Left lung (tissue), 14 donors: ENCODE measurements at places on chromosomes 5 and 9. TPM values are rescaled to one million over a fixed set of nuclear protein-coding genes. Genes with fewer than 3 reads are reported as not detected.

The IL9 gene
- polyA plus RNA-seq: not detected

The MYMK gene
- polyA plus RNA-seq: not detected

The NRARP gene
- 7.0 TPM for polyA plus RNA-seq

The MSMP gene
- polyA plus RNA-seq: not detected

The C5orf46 gene
- polyA plus RNA-seq: 0.50 TPM

The CD180 gene
- polyA plus RNA-seq: 0.66 TPM

The PRSS3 gene
- not detected for polyA plus RNA-seq

The TAF1L gene
- 0.08 TPM for polyA plus RNA-seq

The CHMP5 gene
- 101 TPM for polyA plus RNA-seq

- DNase-seq: peak; percentile 32
- no peak overlapping the region for H3K4me3 ChIP-seq
- no peak overlapping the region for H3K27ac ChIP-seq
- no peaks in the 10 kb centered on the region for H3K36me3 ChIP-seq
Observed at GRCh38 chr5:6251565-6252102, 126.7 kb downstream of the MED10 start.

- peaks cover 18% of the 10 kb centered on the region for H3K4me1 ChIP-seq
- H3K36me3 ChIP-seq: no peaks in the 10 kb centered on the region
- H3K4me3 ChIP-seq: peak overlapping the region; percentile 91
- no peaks in the 10 kb centered on the region for H3K27me3 ChIP-seq
- DNase-seq: no peak
- H3K27ac ChIP-seq: peak overlapping the region; percentile 96
Observed at GRCh38 chr5:131163276-131164119, 1.6 kb downstream of the HINT1 start.

- no peaks in the 10 kb centered on the region for H3K27me3 ChIP-seq
- H3K27ac ChIP-seq: peak overlapping the region; percentile 49
- H3K4me1 ChIP-seq: peaks cover 5% of the 10 kb centered on the region
- no peak overlapping the region for H3K4me3 ChIP-seq
- DNase-seq: no peak
- no peaks in the 10 kb centered on the region for H3K36me3 ChIP-seq
Observed at GRCh38 chr9:13567833-13568232, 288.3 kb upstream of the MPDZ start.

DNA sequence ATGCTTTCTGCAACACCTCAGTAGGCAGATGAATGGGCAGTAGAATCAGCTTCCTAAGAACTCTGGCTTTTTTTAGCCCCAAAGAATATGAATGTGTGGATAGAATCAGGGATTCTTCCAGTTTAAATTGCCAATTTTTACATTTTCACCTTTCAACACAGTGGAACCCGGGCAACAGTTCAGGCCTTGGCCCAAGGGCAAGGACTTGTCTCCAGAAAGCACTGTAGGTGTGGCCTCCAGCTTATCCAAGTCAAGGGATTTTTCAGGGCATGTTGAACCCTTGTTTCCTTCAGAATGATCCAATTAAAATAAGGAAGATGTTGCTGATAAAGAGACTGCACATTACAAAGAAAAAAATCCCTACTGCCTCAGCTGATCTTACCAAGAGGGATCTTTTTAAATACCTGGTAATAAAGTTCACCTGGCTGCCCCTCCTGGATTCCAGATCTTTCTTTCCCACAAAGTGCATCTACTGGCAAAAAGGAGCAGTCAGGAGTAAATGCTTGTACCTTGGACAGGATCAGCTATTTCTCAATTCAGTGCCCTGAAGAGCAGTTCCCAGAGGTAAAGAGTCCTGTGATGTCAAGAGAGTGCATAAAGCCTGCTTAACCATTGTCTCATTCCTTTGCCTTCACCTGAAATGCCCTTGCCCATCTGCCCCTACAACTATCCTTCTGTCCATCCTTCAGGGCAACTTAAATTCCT lies 80.1 kb upstream of the PLPP6 start:
- no peak overlapping the region for H3K4me3 ChIP-seq
- no peaks in the 10 kb centered on the region for H3K4me1 ChIP-seq
- H3K27ac ChIP-seq: no peak overlapping the region
- peaks cover 5% of the 10 kb centered on the region for H3K36me3 ChIP-seq
- no peak for DNase-seq

DNA sequence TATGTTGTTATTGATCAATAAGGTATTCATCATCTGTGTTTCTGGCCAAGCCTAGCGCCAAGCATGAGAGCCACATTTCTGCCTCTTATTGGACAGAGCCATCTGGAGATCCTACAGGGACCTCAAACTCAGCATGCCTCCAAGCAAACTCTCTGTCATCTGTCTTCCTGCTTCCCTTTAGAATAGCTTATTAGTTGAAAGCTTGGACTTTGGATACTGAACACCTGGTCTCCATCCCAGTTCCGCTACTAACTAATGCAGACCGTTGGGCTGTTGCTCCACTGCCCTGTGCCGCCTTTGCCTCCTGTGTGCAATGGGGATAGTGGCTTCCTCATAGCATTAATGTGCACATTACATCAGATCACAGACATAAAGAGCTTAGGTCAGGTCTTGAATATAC lies 65.5 kb downstream of the MAP1B start:
- no peaks in the 10 kb centered on the region for H3K27me3 ChIP-seq
- DNase-seq: no peak
- H3K4me1 ChIP-seq: no peaks in the 10 kb centered on the region
- no peaks in the 10 kb centered on the region for H3K36me3 ChIP-seq
- no peak overlapping the region for H3K4me3 ChIP-seq

DNA sequence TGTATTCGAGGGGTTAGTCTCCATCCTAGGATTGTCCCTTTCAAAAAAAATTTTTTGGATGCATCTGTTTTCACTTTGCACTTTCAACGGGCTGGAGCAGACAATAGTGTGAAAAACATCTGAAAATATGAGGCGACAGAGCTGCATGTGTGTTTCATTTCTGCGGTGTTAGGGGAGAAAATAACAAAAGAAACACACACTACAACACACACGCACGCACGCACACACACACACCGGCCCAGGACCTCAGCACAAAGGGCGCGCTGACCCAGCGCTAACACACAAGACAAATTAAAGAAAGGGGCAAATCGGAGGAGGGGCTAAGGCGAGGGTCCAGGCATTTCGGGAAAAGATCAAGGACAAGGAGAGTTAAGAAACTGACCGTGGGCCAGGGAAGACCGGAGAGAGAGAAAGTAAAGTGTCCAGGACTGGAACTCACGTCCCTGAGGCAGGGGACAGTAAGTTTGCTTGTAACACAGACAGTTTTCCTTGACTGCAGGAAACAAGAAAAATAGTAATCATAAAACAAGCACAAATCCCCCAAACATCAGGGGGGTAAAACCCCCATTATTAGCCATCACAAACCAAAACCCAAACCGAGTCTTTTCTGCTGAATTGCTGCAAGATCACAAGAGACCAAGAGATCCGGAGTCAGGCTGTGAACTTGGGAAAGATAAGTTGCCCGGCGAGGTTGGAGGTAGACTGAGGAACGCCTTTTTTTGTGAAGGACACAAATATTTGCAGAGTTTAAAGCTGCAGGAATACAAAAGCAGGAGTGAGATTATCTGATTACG lies 302.1 kb downstream of the PARP8 start:
- peak overlapping the region; percentile 35 for H3K4me3 ChIP-seq
- DNase-seq: peak; percentile 24
- H3K27me3 ChIP-seq: peaks cover 86% of the 10 kb centered on the region
- peaks cover 38% of the 10 kb centered on the region for H3K4me1 ChIP-seq
- H3K27ac ChIP-seq: no peak overlapping the region

DNA sequence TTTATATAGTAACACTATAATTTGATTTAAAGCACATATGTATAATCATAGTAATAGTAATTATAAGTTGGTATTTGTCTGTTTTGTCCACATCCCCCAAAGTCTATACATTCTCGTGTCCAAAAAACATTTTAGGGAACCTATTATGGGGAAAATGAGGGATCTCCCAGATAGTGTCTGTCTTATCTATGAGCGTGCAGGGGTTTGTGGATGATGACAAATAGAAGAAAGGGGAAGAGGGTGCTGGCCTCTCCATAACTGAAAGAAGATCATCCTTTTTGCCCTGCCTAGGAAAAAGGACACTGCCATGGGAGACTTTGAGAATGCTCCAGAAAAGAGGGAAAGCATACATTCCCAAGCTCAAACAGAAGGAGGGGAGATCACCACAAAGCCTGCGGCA lies 45.3 kb downstream of the C5orf22 start:
- no peak for DNase-seq
- H3K4me1 ChIP-seq: no peaks in the 10 kb centered on the region
- no peak overlapping the region for H3K4me3 ChIP-seq
- no peak overlapping the region for H3K27ac ChIP-seq

DNA sequence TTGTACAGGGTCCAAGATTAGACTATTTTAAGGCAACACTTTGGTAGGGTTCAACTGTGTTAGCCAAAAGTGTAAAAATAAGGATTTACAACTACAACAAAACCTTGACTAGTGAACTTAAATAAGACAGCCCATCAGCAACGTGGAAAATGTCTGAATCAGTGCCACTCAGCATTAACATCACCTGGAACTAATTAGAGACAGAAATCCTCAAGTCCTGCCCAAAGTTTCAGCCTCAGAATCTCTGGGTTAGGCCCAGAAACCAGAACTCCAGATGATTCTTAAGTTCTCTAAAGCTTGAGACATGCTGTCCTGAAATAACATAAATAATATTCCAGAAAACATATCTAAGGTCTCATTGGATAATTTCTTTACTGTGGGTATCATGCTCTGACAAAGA lies 118.6 kb downstream of the SEMA6A start:
- no peaks in the 10 kb centered on the region for H3K27me3 ChIP-seq
- no peak overlapping the region for H3K4me3 ChIP-seq
- peaks cover under 1% of the 10 kb centered on the region for H3K36me3 ChIP-seq
- peaks cover 15% of the 10 kb centered on the region for H3K4me1 ChIP-seq
- DNase-seq: no peak

DNA sequence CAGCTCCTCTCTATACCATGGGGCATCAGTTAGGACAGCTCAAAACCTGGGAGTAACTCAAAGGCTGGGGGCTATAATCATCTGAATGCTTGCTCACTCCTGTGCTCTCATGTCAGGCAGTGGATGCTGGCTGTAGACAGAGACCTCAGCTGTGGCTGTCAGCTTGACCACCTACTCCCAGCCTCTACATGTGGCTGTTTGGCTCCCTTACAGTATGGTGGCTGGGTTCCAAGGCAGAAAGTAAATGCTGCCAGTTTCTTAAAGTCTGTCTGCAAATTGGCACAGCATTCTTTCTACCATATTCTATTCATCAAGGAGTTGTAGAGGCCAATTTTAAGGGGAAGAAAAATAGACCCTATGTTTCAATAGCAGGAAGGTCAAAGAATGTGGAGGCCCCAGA lies 66.9 kb downstream of the TMC1 start:
- H3K27me3 ChIP-seq: no peaks in the 10 kb centered on the region
- no peaks in the 10 kb centered on the region for H3K36me3 ChIP-seq
- H3K4me1 ChIP-seq: no peaks in the 10 kb centered on the region
- DNase-seq: no peak
- no peak overlapping the region for H3K27ac ChIP-seq
- H3K4me3 ChIP-seq: no peak overlapping the region

- H3K27ac ChIP-seq: no peak overlapping the region
- peaks cover 25% of the 10 kb centered on the region for H3K4me1 ChIP-seq
- no peaks in the 10 kb centered on the region for H3K27me3 ChIP-seq
- H3K4me3 ChIP-seq: no peak overlapping the region
Observed at GRCh38 chr5:99037668-99038067, 108.9 kb upstream of the CHD1 start.

GRCh38 chr5:124986667-124987066 lies 240.2 kb upstream of the ZNF608 start:
- H3K27me3 ChIP-seq: no peaks in the 10 kb centered on the region
- no peak overlapping the region for H3K27ac ChIP-seq
- H3K4me3 ChIP-seq: no peak overlapping the region
- H3K4me1 ChIP-seq: no peaks in the 10 kb centered on the region
- H3K36me3 ChIP-seq: no peaks in the 10 kb centered on the region
- no peak for DNase-seq

- peak overlapping the region; percentile 82 for H3K27ac ChIP-seq
- no peaks in the 10 kb centered on the region for H3K36me3 ChIP-seq
- H3K4me1 ChIP-seq: peaks cover 31% of the 10 kb centered on the region
- no peak overlapping the region for H3K4me3 ChIP-seq
- DNase-seq: peak; percentile 85
Observed at GRCh38 chr5:143051244-143052058, 281.3 kb downstream of the ARHGAP26 start.

DNA sequence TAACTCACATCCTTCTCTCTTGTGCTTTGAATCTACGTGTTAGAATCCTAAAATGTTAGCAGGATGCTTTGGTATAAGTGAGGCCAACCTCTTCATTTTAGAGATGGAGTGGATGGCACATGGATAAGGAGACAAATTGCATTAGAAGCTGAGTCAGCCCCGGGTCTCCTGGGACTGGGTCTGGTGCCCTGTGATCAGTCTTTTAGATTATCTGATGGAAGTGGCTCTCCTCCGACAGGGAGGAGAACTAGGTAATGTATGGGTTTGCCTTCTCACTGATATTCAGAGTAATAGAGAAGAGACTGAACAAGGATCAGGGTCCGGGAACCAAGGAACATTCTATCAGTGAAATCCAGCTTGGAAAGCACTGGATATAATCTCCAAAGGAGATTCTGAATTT lies 74.9 kb upstream of the TNFSF8 start:
- H3K27me3 ChIP-seq: no peaks in the 10 kb centered on the region
- no peaks in the 10 kb centered on the region for H3K36me3 ChIP-seq
- no peak for DNase-seq
- peaks cover 39% of the 10 kb centered on the region for H3K4me1 ChIP-seq

- DNase-seq: no peak
- H3K4me1 ChIP-seq: no peaks in the 10 kb centered on the region
- H3K4me3 ChIP-seq: no peak overlapping the region
Observed at GRCh38 chr5:147286296-147286695, 51.5 kb downstream of the STK32A start.

GRCh38 chr9:133499132-133499891 lies 20.4 kb upstream of the SLC2A6 start:
- H3K27ac ChIP-seq: no peak overlapping the region
- no peak overlapping the region for H3K4me3 ChIP-seq
- H3K36me3 ChIP-seq: no peaks in the 10 kb centered on the region
- H3K27me3 ChIP-seq: peaks cover 8% of the 10 kb centered on the region

- no peaks in the 10 kb centered on the region for H3K27me3 ChIP-seq
- DNase-seq: no peak
- no peaks in the 10 kb centered on the region for H3K36me3 ChIP-seq
- H3K4me1 ChIP-seq: no peaks in the 10 kb centered on the region
Observed at GRCh38 chr9:7095058-7095457, 337.3 kb downstream of the KDM4C start.
